ENCODE measurements at places on chromosomes 3 and 15.

DNA sequence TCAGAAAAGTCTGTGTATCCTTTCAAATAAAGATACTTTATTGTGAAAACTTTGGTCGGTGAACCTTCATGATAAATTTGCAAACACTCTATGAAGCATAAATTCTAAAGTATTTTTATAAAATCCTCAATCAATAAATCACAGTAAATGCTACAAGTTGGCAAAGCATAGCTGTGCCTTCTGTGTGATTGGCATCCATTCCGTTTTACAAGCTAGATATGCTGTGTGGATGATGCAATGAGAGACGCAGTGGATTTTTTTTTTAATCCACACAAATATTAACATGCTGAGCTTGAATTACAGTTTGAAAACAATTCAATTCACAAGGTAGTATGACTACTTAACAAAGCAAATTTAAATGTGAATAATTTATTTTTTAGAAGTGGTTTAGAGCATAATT lies 937.2 kb downstream of the ZPLD1 start:
- DNase-seq = no peak

DNA sequence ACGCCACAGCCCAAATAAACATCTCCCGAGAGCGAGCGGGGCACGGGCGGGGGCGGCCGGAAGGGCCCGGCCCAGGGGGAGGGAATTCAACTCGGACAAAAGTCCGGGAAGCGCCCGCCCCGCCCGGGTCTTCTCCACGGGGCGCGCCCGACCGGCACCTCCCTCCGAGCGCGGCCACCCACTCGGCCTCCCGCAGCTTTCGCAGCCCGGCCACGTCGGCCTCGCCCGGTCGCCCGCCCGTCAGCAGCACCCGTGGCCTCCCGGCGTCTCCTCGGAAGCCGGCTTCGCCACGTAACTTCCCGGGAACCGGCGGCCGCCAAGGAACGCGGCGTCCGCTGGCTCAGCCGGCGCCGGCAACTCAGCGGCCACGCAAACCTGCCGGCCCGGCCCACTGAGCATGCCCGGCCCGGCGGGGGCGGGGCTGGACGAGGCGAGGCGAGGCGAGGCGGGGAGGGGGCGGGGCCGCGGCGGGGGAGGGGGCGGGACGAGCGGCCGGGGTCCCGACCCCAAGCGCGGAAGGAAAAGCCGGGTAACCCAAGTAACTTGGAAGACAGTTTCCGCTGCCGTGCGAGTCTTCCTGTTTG lies at the start of gene TJP1:
TJP1 (minus strand) TSS at position 369 of the 584 bp plus-strand sequence. CDS start 440 bp downstream, outside the sequence.
- no peak for DNase-seq

- no peak for DNase-seq
These were observed 295.8 kb upstream of the LRRN1 start for GRCh38 chr3:3503411-3503810.

DNA sequence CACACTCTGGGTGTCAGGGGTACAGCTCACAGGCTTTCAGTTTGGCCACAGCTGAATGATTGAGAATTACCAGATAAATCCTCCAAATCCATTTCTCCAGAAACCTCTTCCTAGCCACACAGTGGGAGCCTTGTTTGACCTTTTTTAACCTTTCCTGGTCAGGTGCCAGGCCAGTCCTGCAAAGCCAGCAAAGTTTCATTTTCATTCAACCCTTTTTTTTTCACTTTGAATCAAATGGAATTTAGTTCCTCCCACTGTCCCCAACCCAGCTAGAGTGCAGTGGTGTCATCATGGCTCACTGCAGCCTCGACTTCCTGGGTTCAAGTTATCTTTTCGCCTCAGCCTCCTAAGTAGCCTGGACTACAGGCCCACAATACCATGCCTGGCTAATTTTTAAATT lies 67.8 kb downstream of the NSUN3 start:
- no peak for DNase-seq

GRCh38 chr15:70465812-70466211 lies 297.5 kb downstream of the UACA start:
- DNase-seq = no peak

- no peak for DNase-seq
These were observed 119.3 kb upstream of the LRRFIP2 start for GRCh38 chr3:37293646-37294045.

DNA sequence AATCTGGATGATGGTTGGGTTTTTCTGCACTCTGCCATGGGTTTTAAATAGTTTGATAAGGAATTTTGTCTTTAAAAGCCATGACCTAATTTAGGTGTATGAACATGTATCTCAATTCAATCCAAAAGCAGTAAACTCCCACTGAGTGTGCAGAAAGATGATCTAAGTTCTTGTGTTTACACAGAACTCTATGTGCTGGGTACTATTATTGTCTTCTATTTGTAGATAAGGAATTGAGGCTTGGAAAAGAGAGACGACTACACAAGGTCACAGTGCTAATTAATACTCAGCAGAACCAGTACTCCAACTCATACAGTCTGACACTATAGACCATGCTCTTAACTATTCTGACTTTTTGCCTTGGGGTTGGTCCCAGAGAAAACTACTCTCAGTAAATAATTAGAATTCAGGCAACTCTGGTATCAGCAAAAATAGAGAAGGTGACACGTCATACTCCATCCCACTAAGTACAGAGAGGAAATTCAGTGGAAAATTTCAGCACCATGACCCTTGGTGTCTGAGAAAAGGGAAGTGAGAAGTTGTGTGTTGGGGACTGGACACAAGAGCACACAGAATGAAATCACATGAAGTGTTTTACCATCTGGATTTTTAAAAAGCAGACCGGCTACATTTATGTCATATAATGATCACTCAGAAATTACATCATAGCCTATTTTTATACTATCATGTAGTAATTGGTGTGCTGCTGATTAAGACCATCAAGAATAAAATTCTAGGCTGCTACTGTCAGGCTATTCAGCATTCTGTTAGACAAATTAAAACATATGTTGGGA lies 18.3 kb upstream of the MYH15 start:
- DNase-seq = no peak

GRCh38 chr3:179398574-179399231 lies 51.2 kb downstream of the MFN1 start:
- no peak for DNase-seq

GRCh38 chr3:136602818-136603217 lies 149.4 kb downstream of the STAG1 start:
- DNase-seq = no peak

DNA sequence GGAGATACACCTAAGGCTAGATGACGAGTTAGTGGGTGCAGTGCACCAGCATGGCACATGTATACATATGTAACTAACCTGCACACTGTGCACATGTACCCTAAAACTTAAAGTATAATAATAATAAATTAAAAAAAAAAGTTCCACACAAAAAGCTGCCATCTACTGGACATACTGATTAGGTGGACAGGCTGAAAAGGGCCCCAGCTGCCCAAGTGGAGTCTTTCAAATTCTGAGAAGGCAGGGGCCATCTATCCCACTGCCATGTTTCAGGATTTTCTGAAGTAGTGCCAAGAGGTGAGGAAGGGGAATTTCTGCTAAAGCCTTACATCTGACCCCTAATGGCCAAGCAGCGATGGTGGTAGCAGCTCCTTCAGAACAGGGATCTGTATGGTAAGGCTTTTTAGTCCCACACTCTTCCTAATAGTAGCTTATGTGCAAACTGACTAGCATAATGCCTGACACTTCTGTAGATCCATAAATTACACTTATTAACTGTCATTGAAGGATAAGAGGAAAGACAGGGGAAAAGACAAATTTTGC lies 7.7 kb downstream of the FSTL1 start:
- DNase-seq = no peak

DNA sequence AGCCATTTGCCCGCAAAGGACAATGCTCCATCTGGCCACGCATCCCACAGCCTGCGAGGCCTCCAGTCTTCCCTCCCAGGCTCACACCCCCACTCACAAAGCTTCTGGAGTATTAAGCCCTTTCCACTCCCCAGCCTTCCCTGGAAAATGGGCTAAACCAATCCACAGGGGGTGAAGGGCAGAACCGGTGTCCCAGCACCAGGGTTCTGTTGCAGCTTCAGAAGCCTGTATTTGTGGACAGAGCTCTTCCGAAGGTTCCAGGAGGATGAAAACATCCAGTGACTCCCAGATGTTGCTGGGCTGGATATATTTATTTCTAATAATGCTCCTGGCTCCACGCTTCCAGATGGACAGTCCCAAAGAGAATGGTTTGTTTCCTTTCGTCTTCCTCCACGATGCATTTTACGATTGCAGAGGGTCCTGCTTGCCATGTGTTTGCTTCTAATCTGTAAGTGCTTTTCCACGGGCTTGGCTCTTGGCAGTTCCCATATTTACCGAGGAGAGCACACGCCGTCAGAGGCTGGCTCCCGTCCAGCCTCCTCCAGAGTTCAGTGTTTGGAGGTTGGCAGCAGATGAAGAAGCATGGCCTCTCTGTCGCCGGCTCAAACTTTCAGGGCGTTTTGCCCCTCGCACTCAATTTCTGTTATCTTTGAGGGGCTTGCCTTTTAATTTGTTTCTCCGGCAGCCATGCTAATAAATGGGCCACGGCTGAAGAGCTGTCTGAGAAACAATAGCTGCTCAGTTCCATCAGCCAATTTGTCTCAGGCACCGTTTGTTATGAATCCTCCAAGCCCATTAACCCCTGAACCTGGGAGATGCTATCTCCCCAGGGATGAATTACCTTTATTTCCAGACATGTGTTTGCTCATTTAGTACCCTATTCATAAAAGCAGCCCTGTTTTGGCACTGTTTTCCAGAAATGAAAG lies 367.9 kb upstream of the PROK2 start:
- no peak for DNase-seq

DNA sequence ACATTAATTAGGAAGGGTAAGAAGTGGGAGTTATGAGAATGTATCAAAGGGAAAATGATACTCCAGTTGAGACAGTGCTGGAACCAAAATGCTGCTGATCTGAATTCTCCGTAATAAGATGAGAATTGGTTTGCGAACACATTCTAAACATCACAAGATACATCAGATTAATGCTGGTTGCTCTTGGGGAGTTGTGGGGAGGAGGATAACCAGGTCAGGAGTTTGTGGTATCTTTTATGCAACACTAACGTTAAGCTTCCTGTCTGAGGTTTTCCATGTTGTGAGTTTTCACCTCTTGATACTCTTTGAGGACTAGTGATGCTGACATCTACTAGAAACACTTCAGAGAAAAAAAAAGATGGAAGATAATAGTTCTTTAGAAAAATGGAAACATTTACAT lies 47.2 kb downstream of the PPARG start:
- DNase-seq = no peak

DNA sequence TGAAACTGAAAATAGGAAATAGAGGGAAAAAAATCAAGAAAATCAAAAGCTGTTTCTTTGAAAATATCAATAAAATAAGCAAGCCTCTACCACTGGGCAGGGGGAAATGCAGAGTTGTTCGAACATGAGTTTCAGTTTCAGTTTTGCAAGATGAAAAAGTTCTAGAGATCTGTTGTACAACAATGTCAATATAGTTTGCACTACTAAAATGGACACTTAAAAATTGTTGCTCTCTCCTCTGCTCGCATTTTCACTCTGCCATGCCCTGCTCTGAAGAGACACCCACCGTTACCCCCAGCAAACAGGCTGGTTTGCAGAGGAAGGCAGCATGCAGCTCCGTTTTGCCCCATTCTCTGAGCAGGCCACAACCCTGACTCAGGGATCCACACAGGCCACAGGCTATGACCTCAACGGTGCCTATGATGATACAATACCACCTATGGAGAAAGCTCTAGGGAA lies 64.5 kb downstream of the ZNF148 start:
- DNase-seq = no peak

DNA sequence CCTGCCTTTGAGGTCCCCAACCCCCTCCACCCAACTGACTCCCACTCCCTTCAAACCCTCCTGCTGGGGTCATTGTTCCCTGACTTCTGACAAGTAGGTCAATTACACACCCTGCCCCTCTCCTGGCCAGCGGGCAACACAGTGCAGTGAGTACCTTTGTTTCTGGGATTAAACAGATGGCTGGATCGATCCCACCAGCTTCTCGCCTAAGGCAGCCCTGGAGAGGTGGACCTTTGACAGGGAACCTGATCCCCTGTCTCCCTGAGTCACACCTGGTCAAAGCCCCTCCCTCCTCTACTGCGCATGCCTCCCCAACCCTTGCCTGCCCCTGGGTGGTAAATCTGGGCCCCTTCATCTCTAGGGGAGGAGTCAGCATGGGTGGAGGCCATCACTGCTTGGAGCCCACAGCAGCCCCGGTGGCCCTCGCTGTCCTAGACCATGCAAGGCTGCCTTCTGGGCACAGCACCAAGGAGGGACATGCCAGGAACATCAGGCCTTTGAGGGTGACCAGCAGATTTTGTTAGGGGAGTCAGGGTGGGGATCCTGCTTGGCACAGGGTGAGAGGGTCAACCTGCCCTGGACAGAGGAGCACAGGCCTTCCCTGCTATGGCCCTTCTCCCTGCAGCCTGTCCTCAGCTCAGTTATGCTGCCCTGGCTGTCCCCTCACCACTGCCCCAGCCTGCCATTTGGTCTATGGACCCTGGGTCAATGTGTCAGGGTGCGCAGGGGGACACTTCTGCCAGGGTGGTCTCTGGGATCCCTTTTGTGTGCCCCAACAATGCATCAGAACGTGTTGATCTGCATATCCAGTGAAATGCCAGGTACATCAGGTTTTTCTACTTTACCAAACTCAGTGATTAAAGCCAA lies 9.8 kb upstream of the PRR23E start:
- no peak for DNase-seq

- no peak for DNase-seq
These were observed 95.2 kb downstream of the CHSY1 start for GRCh38 chr15:101156509-101157159.

- DNase-seq = no peak
These were observed 602.2 kb upstream of the ALCAM start for GRCh38 chr3:104764496-104764895.

DNA sequence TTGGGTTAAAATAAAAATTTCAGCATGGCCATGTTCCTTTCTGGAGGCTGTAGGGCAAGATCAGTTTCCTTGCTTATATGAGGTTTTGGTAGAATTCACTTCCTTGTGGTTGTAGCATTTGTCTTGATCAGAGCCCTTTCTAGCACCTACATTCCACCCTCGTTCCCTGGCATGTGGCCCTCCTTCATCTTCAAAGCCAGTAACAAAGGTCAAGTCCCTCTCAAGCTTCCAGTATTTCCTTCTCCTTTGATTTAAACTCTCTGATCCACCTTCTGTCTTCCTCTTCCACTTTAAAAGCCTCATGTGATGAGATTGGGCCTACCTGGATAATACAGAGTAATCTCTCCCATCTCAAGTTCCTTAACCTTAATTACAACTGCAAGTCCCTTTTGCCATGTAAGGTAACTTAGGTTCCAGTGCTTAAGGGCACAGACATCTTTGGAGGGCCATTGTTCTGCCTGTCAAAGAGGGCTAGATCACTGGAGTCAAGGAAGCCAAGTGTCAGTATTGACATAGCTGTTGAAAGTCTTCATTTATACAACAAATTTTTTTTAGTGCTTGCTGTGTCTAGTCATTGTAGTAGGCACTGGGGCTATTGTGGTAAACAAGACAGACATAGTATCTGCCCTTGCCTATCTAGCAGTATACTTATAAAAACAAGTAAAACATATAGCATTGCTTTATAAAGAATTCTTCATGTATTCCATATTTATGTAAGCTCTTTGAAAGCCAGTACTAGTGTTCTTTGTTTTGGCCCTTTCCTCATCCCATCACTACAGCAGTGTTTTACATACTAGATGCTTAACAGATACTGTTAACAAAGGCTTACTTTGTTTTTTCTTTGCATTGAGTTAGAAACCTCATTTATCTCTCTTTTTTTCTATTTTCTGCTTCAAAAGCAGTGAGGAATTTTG lies 40.7 kb downstream of the GLCE start:
- no peak for DNase-seq
